ENCODE measurements at places on chromosomes 16 and 17.

GRCh38 chr16:80063031-80063712, 462.6 kb upstream of the MAF start:
- DNase-seq: no peak

DNA sequence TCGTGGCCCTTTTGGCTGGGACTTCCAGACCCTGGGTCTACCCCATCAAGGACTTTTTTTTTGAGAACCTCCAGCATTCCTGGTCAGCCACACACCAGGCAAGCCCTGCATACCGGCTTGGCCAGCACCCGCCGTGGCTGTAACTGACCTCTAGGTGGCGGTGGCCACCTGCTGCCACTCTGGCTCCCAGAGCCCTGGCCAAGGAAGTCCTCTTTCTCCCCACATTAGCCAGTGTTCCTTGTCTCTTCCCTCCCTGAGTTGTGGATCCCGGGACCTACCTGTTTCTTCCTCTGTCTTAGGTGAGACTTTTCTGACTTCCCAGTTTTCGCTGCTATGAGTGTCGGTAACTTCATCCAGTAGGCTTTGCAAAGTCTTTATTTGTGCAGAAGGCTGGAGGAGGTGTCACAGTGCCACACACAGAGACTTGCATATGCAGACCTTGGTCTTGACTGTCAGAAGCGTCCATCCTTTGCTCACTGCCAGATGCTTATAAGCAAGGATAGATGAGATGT, 348.3 kb downstream of the CPPED1 start:
- peak; percentile 63 for DNase-seq

DNA sequence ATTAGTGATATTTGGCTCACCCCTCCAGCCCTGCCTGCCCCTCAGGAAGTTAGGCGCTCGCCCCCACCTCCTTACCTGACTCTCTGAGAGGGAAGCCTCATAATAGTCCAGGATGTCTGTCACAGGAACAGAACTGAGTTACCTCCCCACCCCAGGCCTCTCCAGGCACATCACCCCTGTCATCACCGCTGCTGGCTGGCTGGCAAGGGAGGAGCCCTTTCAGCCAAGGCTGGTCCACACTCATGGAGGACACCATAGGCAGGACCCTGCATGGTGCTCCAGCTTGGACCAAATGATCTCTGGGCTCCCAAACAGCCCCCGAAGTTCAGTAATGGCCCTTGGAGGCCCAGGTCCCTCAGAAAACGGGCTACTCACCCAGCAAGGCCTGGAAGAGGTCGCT, 1.5 kb downstream of the DLG4 start:
- DNase-seq: peak; percentile 46

DNA sequence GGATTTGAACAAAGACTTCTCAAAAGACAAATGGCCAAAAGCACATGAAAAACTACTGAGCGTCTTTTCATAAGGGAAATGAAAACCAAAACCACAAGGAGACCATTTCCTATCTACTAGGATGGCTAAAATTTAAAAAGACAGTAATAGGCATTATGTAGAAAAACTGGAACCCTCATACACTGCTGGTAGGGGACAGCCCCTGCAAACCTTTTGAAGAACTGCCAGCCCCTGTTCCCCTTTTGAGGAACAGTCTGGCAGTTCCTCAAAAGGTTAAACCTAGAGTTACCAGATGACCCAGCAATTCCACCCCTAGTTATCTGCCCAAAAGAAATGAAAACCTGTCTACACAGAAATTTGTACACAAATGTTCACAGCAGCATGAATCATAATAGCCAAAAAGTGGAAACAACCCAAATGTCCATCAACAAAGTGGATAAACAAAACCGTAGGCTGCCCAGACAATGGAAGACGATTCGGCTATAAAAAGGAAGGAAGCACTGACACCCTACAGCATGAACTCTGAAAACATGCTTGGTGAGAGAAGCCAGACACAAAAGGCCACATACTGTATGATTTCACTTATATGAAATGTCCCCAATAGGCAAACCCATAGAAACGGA, 22.9 kb downstream of the CDIP1 start:
- no peak for DNase-seq

DNA sequence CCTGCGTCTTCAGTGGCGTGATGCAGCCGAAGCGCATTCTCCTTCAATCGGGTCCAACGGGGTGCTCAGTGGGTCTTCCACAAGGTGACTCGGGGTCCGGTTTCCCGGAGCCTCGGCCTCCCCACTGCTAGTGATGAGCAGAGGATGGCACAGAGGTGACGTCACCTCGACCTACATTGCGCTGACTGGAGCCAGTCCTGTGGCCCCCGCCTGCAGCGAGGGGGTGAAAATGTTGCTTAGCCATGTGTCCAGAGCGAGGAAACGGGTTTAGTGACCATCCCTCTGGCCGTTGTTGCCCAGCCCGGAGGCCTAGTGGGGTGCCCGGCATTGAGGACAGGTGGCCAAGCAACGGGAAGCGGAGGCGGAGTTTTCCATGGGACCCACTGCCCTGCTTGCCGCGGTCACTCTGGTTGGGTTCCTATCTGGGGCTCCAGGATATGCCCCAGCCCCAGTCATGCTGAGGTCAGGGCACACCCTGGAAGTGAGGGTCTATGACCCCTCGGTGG, 190.6 kb upstream of the CIBAR2 start:
- no peak for DNase-seq

GRCh38 chr16:88413631-88414030, 30.9 kb downstream of the ZNF469 start:
- DNase-seq: no peak

DNA sequence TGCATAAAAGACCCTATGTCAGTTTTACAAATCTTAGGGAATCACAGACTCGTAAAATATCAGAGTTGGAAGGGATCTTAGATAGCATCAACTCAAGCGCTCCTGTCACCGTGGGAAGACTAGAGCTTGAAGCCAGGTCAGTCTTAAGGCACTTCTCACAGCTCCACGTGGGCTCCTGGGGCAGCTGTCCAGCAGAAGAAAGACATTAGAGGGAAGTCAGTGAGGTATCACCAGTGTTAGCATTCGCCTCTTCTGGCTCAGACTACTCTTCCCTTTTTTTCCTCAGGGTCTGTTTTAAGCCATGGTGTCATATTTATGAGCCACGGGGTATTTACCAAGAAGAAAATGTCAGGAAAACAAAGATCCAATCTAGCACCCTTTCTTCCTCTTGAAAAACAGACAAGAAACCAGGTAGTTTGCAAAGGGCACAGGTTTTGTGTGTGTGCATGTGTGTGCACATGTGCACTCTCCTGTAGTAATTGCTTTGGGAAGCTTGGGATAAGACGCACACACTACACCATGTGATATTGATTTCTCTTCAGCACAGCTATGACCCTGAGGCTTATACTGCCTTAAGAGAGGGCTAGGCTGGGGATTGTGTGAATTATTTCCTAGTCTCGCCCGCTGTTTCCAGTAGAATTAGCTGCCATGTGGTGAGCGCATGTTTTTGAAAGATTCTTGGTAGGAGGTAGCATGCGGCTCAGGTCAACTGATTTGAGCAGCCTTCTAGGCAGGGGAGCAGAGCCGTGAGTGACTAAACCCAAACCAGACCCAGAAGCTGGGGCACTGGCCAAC, 61.0 kb upstream of the ELAC2 start:
- DNase-seq: no peak

DNA sequence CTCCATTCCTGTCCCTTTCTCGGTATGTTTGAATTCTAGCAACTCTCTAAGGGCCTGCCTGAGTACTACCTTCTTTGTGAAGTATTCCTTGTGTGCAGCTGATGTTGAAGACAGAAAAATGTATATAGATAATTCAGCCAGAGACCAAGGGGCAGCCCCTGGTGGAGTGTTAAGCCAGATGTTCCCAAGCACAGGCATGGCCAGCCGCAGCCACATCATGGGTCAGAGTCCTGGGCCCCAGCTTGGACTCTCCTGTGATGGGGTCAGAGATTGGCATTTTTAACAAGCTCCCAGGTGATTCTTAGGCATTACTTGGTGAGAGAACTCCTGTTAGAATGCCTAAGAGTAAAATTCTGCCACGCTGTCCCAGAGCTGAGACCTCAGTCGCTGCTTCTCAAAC, 100.8 kb downstream of the IRF8 start:
- no peak for DNase-seq

DNA sequence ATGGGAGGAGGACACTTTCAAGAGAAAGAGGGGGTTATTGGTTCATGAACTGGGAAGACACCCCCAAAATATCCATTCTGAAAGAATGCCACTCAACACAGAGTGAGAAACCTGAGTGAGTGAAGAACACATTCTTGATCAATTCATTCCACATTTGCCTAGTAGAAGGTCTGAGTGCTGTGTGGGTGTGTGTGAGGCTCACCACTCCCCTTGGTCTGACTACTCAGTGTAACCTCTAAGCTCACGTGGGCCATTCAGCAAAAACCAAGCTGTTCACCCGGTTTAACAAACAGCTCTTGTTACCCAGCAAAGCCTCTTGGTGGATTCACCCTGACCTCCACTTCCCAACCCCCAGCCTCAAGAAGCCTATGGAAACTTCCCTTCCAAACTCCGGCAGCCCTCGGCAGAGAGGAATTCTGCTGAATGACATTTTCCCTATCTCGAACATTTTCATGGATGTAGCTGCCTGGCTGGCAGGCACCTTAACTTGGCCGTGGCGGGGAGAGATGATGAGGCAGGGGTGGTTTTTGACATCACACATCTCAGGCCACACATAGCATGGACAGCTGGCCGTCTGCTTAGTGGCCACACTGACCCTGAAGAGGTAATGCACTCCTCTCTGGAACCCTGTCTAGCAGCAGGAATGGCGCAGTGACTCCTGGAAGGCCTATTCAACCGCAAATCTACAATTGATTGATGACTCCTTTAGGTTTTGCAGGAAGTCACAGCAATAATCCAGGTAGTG, 11.6 kb downstream of the ST6GALNAC1 start:
- DNase-seq: no peak

GRCh38 chr16:83698964-83699363, 108.8 kb upstream of the HSBP1 start:
- DNase-seq: no peak

- DNase-seq: no peak
Observed at GRCh38 chr16:86037999-86038925, 139.3 kb downstream of the IRF8 start.

GRCh38 chr16:85253084-85253941, 141.0 kb upstream of the CIBAR2 start:
- peak; percentile 79 for DNase-seq

- DNase-seq: no peak
Observed at GRCh38 chr17:17356931-17357270, 53.7 kb downstream of the NT5M start.

- DNase-seq: peak; percentile 82
Observed at GRCh38 chr16:88437367-88437964, 15.6 kb upstream of the ZFPM1 start.

GRCh38 chr17:74618451-74618850, 5.1 kb downstream of the CD300E start:
- no peak for DNase-seq

GRCh38 chr17:75194879-75195278, 10.6 kb upstream of the NUP85 start:
- DNase-seq: no peak

- DNase-seq: no peak
Observed at GRCh38 chr17:77467521-77467920, 326.8 kb downstream of the SEC14L1 start.

- no peak for DNase-seq
Observed at GRCh38 chr16:85828166-85828565, 28.7 kb downstream of the COX4I1 start.

DNA sequence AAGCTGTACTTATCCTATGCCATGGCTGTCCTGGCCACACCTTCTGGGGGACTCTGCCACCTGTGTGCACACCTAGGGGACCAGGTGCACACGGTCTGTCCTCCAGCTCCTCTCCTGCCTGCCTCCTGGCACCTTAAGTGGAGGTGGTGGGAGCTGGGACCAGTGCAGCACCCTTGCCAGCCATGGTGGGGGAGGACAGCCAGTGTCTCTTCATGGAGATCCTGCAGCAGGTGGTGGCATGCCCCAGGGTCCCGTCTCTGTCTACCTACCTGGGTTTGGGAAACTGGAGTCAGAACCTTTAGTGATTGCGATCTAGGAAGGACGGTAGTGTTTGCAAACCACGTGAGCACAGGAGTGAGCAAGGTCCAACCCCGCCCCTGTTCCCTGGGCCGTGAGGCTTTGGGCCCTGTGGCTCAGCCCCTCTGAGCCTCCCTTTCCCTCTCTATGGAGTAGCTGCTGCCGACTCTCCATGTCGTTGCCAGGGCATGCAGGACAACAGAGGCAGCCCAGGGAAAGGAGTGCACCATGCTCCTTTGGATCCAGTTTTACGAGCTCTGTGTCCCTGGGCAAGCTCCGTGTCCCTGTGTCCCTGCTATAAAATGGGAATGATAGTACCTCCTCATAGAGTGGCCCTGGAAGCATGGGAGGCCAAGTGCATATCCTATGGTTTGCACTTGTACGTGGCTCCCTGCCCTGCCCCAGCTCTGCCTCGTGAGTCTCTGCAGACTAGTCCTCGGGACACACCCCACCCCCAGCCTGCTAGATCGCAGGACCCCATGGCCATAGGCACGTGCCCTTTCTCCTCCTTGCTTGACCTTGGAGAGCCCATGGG, 7.1 kb downstream of the ADGRG1 start:
- no peak for DNase-seq

GRCh38 chr16:31105677-31106213, 2.4 kb upstream of the BCKDK start:
- peak; percentile 94 for DNase-seq

- DNase-seq: no peak
Observed at GRCh38 chr16:23924128-23924527, 88.3 kb downstream of the PRKCB start.

- no peak for DNase-seq
Observed at GRCh38 chr16:30920891-30921290, 2.5 kb upstream of the FBXL19 start.

DNA sequence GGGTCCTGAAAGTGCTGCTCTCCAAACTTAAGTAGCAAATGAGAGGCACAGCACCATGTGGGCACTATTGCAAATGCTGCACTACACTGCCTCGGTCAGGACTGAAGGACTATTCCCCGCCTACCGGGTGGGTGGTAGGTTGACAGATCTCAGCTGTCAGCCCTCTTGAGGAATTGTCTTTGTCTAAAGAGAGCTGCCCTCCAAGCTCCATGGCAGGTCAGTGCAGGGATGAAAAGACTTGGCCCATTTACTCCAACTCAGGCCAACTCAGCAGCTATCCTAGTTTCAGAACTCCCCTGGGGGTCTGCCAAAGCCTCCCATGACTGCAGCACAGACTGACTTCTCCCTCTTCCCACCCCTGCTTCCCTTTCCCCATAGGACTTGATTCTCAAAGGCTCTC, 3.4 kb upstream of the PDZD9 start:
- DNase-seq: no peak

GRCh38 chr16:30372725-30373124, 1.9 kb upstream of the MYL11 start:
- DNase-seq: no peak

Measured in activated T-cell treated with anti-CD3 and anti-CD28 coated beads, Interleukin-2, amount 50 U/mL, for 48 hours (primary cell).